ENCODE measurements at places on chromosomes 5 and 9. TPM values are rescaled to one million over a fixed set of nuclear protein-coding genes. Genes with fewer than 3 reads are reported as not detected.

The SLC23A1 gene
- total RNA-seq = not detected

The TMEM215 gene
- not detected for total RNA-seq

The NXNL2 gene
- total RNA-seq = 1.2 TPM

The ZNF462 gene
- 17.0 TPM for total RNA-seq

The TRAF2 gene
- 13.7 TPM for total RNA-seq

The LHX3 gene
- total RNA-seq = not detected

The ADAMTS16 gene
- total RNA-seq = under 0.01 TPM

The TLE1 gene
- 117 TPM for total RNA-seq

The ADAMTSL1 gene
- total RNA-seq = not detected

The ISL1 gene
- total RNA-seq = not detected

The TPM2 gene
- 87.9 TPM for total RNA-seq

The PCDHB12 gene
- under 0.01 TPM for total RNA-seq

All from placental epithelial cell (primary cell).